T-helper 1 cell (primary cell): ENCODE measurements at places on chromosomes 2 and 18.
A peak's percentile ranks its signal among the peaks of the same experiment; 100 is the strongest.

DNA sequence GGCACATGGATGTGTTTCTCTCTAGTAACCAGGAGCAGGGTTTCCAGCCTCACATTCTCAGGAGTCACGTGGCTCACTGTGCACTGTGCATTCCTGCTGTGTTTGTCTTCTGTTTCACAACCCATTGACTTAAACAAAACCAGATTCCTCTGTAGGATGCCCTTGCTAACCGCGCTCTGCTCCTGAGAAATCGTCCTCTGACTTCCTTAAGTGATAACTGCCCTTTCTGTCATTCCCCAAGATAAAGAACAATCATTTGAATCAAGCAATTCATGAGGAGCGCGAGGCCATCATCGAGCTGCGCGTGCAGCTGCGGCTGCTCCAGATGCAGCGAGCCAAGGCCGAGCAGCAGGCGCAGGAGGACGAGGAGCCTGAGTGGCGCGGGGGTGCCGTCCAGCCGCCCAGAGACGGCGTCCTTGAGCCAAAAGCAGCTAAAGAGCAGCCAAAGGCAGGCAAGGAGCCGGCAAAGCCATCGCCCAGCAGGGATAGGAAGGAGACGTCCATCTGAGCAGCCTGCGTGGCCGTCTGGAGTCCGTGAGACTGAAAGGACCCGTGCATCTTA, 60.2 kb downstream of the RALBP1 start:
- no peak for DNase-seq

DNA sequence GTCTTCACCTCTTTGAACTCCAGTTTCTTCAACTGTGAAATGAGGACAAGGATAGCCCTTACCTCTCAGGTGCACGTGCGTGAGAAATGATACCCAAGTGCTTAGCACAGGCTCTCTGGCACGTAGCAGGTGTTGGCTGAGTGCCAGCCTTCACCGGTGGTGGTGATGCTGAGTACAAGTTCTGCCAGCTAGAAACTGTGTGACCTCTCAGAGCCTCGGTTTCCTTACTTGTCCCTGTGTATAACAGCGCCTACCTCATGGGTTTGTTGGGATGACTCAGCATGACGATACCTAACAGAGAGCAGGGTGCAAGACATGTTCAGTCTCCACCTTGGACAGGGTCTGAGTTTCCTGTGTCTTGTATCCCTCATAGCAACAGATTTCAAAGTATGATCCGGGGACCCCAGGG, 205.1 kb downstream of the TNS1 start:
- DNase-seq, result no peak

- no peak for DNase-seq
These were observed 413.6 kb upstream of the CYRIA start for GRCh38 chr2:17079262-17079661.

GRCh38 chr2:159013103-159013502, 44.7 kb downstream of the TANC1 start:
- DNase-seq, result no peak

DNA sequence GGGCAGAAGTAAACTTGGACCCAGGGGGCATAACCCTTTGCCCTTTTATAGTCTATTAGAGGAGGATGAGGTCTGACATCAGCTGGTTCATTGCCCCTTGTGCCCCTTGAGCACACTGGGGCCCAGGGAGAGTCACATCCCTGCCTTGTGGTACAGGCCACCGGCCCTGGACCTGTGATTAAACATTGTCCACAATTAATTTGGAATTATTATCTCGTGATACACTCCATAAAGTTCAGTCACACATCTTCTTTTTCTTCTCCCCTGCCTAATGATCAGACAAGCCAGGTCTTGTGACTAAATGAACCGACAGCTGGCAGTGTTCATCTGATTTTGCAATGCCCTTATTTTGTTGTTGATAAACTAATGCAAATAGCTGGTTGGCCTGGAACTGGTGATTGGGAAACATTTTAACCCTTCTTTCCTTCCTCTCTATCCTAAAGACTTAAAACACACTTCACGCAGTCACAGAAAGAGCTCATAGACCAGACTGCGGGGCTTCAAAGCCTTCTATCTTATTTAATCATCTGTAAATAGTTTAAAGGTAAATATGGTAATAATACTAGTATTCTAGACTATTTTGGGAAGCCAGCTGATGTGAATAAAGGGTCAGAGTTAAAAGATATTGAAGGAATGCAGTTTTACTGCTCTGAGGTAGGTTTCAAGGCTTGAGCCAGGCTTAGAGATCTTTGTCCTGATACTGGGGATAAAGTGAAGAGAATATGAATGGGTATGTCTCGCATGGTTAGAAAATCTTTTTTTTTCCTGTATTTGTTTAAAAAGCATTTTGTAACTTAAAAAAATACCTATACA, 13.4 kb downstream of the IL1R1 start:
- DNase-seq, result no peak

- no peak for DNase-seq
These were observed 1000.4 kb upstream of the ACVR2A start for GRCh38 chr2:146844226-146844990.

GRCh38 chr2:41510108-41510507, 537.7 kb upstream of the PKDCC start:
- no peak for DNase-seq

GRCh38 chr18:44342946-44343345, 337.7 kb upstream of the SETBP1 start:
- DNase-seq, result no peak

DNA sequence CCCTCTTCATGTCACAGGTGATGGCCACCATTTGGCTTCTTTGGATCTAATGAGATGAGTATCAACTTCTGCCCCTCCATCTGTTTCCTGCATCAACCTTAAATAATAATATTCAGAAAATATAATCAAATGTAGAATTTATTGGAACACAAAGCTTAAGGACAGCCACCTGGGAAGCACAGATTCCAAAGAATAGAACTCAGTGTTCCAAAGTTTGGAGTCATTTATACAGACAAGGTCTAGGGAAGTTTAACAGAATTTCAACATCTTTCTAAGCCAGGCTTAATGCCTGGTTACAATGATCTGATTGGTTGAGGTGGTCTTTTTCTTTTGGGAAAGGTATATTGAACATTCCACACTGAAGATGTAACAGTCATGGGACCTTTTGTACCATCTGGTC, 218.0 kb upstream of the PIEZO2 start:
- no peak for DNase-seq

DNA sequence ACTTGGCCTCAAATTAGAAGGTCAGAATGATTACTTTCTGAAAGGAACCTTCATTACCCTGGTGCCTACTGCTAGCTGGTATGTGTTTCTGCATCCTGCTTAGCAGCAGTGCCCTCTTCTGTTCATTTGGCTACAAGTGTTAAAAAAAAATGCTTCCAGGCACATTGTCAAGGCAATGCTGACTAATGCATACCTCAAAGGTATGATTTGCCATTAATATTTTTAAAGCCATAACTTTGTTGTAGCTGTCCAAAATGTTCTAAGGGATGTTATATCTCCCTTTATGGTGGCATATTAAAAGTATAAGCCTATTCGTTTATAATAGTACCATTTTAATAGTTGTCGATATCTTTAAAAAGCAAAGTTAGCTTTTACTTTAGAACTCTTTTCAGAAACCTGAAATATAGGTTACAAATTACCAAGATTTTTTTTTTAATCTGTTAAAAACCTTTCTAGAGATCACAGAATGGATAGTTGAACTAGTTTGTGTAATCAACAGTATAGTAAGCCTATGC, 52.0 kb upstream of the FAM171B start:
- DNase-seq, result no peak

- DNase-seq, result no peak
These were observed 375.7 kb downstream of the EIPR1 start for GRCh38 chr2:3001615-3002560.

DNA sequence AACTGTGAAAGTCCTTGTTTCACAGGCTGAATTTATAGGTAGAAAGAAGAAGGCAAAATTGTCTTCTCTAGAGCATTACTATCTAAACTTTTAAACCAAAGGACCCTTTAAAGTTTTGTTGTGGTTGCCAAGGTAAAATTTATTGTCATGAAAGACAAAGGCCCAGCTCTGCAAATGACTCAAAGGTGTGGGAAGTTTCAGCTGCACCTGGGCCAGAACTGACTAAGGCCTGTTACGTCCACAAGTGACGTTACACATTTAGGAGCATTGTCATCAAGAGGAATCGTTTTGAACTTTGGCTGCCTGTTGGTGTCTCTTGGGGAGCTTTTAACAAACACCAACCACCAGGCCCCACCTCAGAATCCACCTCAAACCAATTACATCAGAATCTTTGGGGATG, 8.1 kb upstream of the DSC3 start:
- no peak for DNase-seq

- no peak for DNase-seq
These were observed 52.0 kb downstream of the PHLPP1 start for GRCh38 chr18:62767321-62767720.

- peak; percentile 72 for DNase-seq
These were observed 11.8 kb downstream of the CHRNA1 start for GRCh38 chr2:174752403-174753037.

- DNase-seq, result no peak
These were observed 56.6 kb downstream of the LCLAT1 start for GRCh38 chr2:30503695-30504052.

DNA sequence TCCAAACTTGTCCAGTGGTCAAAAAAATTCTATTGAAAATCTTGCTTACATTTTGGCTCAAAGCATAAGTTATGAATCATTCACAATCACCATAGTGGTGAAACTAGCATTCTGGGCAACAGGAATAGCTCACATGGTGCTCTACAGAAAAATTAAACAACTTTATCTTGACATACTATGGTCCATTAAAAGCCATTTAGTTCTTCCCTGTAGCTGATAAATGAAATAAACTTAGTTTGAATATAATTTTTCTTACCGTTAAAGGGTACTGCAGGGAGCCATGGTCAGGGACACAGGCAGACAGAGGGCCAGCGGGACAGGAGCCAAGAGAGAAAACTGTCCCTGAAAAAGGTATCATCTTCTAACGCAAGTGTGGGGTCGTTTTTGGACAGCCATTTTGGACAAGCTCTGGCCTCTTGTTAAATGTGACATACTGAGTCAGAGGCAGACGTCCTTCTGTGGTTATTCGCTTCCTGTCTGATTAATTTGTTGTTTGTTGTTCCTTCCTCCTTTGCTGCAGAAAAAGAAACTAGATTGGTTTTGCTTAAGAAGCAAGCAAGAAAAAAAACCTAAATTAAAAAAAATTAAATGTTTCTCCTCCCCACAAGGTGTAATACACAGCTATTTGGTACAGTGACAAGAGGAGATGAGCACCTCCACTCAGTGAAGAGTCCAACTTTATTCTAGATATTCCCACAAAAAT, at the start of gene WIPF1:
Gene WIPF1, minus strand, starts transcription at position 460 of the 703 bp plus-strand sequence. CDS start 12,231 bp downstream, outside the sequence.
- no peak for DNase-seq

- DNase-seq, result no peak
These were observed 84.3 kb downstream of the ASB1 start for GRCh38 chr2:238510911-238511613.

- no peak for DNase-seq
These were observed 67.9 kb upstream of the ALKAL2 start for GRCh38 chr2:355773-356172.

DNA sequence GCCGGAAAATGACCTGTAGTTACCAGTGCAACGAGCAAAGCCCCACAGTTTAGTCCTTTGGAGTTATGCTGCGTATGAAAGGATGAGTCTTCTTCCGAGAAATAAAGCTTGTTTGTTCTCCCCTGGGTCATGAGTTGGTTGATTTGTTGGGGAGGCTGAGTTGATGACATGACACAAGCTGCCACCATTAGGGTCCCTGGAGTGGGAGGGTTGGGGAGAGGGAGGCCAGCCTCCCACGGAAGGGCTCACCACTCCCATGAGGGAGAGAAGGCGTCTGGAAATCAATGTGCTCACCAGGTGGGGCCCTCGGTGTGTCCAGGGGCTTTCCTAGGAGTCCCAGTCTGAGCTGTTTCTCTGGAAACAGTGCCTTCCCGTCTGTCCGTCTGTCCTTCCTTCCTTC, 7.4 kb upstream of the DGKD start:
- DNase-seq, result no peak

GRCh38 chr2:217743407-217743806, 259.4 kb downstream of the TNS1 start:
- no peak for DNase-seq

- no peak for DNase-seq
These were observed 357.9 kb upstream of the NRP2 start for GRCh38 chr2:205324355-205324754.

DNA sequence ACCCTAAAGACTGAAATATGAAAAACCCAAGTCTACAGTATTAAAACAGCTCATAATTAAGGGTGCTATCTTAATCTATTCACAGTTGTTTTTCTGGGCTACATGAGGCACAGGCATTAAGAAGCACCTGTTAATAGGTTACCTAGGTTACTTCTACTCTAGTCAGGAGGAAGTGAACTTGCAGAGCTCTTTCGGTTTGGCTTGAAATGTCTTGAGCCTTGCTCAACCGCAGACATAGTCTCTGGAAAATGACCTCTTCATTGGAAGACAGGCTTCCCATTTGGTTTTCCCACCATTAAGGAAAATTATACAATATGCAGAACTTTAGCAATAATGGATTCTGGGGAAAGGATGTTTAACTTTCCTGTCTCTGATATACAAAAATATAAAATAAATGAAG, 142.3 kb upstream of the KCNJ3 start:
- no peak for DNase-seq

- DNase-seq, result no peak
These were observed 172.8 kb downstream of the NRXN1 start for GRCh38 chr2:50859110-50859509.

DNA sequence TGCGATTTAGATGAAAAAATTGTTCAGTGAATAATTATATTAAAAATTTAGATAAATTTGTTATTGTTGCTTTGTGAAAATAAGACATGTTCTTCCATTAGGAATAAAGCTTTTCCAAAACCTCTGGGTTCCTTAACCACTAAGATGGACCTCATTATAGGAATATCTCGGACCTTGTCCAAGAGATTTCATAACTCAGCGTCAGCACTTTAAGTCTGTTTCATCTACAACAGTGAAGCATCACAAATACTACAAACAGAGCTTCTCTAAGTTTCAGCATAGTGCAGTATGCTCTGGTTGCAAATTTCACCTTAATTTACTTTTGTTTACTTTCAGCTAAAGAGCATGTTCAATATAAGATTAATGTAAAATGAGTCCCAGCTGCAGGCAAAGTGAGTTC, 150.3 kb downstream of the UBE2E3 start:
- DNase-seq, result no peak

DNA sequence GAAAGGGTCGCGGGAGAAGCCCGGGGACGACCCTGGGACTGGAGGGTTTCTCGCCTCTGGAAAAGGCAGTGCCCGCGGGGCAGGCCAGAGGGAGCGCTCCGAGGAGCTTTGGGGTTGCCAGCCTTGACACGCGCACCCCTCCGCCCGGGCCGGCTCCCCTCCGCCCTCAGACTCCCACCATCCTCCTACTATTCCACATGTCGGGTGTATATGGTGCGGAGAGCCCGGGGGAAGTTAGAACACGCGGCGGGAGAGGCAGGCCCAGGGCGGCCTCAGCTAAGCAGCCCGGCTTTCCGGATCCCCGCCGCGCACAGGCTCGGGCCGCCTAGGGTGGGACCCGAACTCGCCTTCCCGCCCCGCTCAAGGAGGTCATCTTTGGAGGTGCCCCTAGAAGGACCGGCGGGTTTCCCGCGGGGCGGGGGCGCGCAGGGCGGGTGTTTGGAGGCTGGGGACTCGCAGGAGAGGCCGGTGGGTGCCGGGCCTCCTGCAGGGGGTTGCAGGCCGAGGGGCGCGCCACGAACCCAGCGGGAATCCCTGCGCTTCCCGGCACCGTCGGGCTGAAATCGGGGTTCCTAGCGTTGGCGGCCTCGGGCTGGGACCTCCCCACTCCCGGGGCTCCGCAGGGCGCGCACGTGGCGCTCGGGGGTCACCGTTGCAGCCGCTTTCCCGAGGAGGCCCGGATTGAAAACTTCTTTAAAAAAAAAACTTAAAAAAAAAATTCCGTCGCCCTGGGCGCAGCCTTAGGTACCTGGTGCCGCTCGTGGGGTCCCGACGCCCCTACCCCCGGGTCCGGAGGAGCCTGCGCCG, 3.7 kb downstream of the NFATC1 start:
- DNase-seq, result no peak

- no peak for DNase-seq
These were observed 100.8 kb upstream of the ASAP2 start for GRCh38 chr2:9105601-9106337.
